ENCODE measurements at places on chromosomes 16 and 17. TPM values are rescaled to one million over a fixed set of nuclear protein-coding genes. Genes with fewer than 3 reads are reported as not detected.

TBC1D16 gene
- total RNA-seq: 28.8 TPM

TPSG1 gene
- 0.67 TPM for total RNA-seq

ZNF652 gene
- 55.6 TPM for total RNA-seq

G6PC1 gene
- total RNA-seq: 14.2 TPM

DNAAF8 gene
- total RNA-seq: 0.23 TPM
